Activated T-cell treated with anti-CD3 and anti-CD28 coated beads, Interleukin-2, amount 50 U/mL, for 24 hours (primary cell): ENCODE measurements at places on chromosomes 11 and 22.

- no peak for DNase-seq
Observed at GRCh38 chr11:113072237-113072858, 111.1 kb downstream of the NCAM1 start.

DNA sequence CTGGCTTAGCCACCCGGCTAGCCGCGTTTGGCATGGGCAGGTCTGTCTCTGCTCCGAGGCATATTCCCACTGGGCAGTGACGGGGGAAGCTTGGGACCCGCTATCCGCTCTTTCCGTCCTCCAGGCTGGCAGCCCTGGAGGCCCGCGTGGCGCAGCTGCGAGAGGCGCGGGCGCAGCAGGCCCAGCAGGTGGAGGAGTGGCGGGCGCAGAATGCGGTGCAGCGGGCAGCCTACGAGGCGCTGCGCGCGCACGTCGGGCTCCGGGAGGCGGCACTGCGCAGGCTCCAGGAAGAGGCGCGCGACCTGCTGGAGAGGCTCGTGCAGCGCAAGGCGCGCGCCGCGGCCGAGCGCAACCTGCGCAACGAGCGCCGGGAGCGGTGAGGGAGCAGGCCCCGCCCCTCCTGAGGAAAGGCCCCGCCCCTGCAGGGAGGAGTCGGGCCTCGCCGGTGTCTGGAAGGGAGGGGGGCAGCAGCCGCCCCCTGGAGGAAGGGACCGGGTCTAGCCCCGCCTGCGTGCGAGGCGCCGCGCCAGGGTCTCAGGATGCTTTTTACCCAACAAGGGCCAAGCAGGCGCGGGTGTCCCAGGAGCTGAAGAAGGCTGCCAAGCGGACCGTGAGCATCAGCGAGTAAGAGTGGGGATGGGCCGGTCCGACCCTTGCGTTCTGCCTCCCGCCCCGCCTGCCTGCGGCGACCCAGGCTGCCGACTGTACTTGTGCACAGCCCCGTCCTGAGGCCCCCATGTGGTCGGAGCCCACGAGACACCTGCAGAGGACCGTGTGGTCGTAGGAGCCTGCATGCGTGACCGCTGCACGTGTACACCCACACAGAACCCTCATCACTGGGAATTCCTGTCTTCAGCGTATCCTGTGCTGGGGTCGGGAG, 7.9 kb downstream of the ATG16L2 start:
- DNase-seq, result peak; percentile 97

GRCh38 chr11:107337917-107338316, 119.7 kb downstream of the CWF19L2 start:
- no peak for DNase-seq

DNA sequence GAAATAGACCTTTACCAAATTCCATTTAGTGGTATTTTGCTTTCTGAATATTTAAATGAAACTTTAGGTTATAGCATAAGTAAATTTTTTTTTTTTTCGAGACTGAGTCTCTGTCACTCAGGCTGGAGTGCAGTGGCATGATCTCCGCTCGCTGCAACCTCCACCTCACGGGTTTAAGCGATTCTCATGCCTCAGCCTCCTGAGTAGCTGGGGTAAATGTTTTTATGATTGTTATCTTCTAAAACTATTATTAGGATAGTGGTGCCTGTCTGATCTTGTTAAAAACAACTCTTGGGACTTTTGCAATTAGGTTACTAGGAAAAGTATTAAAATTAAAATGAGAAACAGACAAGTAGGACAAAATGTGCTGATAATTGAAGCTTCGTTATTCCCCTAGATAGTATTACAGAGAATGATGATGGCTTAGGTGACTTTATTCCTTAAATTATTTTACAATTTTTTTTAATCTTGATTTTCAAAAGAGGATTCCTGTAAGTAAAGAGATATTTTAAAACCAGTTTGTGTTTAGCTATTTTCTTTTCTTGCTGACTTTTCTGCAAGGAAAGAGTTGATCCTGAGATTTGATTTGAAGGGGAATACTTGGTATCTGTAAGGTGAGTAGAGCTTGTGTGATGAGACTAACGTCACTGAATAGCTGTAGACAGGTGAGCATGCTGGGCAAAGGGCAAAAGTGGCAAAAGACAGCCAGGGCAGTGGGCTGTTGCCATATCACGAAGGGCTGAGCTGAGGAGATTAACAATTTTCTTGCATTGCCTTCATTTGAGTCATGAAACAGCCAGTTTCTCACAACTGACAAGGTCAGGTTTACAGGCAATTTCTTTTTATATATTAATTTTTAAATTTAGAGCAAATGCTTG, 20.8 kb downstream of the CRKL start:
- DNase-seq, result no peak

GRCh38 chr11:101470419-101470818, 113.4 kb downstream of the TRPC6 start:
- no peak for DNase-seq

GRCh38 chr11:45473341-45473895, 187.3 kb upstream of the SYT13 start:
- DNase-seq, result no peak
